Testis (tissue), 5 donors: ENCODE measurements at places on chromosomes 11 and 22.

DNA sequence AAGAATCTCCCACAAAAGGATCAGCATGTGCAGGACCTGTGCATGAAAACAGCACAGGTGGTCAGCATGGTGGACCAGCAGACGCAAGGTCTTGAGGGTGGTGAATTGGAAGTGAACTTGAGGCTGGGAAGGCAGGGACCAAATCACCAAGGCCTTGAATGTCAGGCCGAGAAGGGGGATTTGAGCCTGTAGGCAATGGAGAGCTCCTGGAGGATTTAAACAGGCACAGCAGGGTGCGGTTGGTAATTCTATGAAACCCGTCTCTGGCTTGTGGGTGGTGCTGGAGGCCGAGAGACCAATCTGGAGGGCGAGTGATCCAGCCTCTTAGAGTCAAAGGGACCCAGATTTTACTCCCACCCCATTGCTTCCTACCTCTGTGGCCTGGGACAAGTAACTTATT, 2.4 kb downstream of the TSKU start:
- DNase-seq, result no peak

- DNase-seq, result no peak
These were observed 39.2 kb downstream of the PACS1 start for GRCh38 chr11:66109294-66109693.

GRCh38 chr11:102238391-102238821, 78.9 kb upstream of the BIRC3 start:
- no peak for DNase-seq

DNA sequence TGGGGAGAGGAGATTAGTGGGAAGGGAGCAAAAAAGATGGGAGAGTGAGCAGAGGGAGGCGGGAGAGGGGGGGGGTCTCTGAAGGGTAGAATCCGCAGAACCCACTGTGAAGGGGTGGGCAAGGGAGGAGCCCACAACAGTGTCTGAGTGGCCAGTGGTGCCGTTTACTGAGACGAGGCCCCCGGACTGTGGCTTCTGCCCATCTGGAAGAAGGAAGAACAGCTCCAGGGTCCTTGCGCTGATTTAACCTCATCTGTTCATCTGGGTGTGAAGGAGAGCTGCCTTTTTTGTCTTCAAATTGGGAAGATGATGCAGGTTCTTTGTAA, 45.7 kb upstream of the ANO1 start:
- no peak for DNase-seq

DNA sequence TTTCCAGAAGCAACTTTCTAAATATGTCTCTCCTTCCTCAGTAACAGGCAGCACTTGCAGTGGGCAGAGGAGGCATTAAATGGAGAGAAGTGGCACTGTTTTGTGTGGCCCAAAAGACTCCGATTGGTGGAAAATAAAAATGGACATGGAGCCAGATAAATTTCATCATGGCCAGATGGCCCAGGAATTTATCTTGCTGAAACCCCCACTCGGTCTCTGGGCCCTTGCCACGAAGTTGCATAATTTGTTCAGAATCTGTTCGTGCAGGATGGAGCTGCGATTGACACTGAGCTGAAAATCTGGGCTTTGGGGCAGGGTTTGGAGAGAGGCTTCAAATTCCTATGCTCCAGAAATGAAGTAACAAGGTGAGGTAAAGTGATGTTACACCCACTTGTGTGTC, 65.5 kb downstream of the C11orf91 start:
- DNase-seq, result no peak

DNA sequence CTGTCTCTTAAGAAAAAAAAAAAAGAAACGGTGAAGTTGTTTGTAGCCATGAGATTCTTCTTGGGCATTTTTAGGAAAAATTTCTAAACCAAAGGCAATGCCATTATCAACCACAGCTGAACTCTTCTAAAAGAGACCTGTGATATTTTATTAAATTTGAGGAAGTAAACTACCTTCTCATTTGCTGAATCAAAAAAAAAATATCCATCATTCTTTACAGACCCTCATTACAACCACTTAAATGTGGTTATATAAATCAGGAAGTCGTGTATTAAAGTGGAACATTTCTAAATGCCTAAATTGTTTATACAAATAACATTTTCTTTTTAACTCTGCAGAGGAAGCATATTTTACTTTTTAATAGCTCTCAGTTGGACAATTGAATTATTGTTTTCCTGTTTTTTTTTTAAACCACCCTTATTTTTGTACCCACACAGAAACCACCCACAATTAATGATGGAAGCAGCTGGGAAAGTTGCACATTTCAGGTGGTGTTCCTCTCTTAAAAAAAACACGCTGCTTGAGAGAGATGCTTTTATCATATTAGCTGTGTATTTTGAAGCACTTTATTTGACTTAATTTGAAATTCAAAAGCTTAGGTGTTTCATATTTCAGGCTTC, 91.2 kb downstream of the ARHGAP42 start:
- no peak for DNase-seq

- no peak for DNase-seq
These were observed 10.2 kb upstream of the GRK3 start for GRCh38 chr22:25554238-25554671.

DNA sequence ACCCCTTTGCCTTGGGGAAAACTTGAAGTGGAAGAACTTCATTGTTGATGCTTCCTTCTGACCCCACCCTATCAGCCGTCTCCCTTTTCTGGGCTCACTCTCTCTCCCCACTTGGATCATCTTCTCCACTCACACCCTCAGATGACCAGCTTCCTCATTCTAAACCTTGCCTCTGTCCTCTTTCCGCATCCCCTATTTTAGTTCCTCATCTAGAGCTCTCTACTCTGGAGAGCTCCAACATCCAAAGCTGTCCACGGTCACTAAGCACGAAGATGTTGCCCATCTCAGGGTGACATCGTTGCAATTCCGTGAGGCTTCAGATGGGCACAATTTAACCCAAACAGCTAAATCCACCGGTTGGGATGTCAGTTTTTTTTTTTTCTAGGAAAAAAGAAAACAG, 31.6 kb upstream of the ME3 start:
- DNase-seq, result no peak
